Stimulated activated CD4-positive, alpha-beta T cell treated with anti-CD3 and anti-CD28 coated beads, Interleukin-4, amount 100 ng/mL, for 4 hours (primary cell): ENCODE measurements at places on chromosomes 3 and 15.

- no peak for DNase-seq
These were observed 158.0 kb upstream of the UBE2E1 start for GRCh38 chr3:23647706-23648258.

- DNase-seq: no peak
These were observed 6.5 kb upstream of the USP3 start for GRCh38 chr15:63497642-63498467.

GRCh38 chr3:10974746-10975375, 17.7 kb upstream of the SLC6A1 start:
- no peak for DNase-seq

GRCh38 chr15:88647351-88648105, 8.7 kb downstream of the ISG20 start:
- DNase-seq: no peak

- DNase-seq: no peak
These were observed 5.5 kb downstream of the MYO5A start for GRCh38 chr15:52523192-52523591.

DNA sequence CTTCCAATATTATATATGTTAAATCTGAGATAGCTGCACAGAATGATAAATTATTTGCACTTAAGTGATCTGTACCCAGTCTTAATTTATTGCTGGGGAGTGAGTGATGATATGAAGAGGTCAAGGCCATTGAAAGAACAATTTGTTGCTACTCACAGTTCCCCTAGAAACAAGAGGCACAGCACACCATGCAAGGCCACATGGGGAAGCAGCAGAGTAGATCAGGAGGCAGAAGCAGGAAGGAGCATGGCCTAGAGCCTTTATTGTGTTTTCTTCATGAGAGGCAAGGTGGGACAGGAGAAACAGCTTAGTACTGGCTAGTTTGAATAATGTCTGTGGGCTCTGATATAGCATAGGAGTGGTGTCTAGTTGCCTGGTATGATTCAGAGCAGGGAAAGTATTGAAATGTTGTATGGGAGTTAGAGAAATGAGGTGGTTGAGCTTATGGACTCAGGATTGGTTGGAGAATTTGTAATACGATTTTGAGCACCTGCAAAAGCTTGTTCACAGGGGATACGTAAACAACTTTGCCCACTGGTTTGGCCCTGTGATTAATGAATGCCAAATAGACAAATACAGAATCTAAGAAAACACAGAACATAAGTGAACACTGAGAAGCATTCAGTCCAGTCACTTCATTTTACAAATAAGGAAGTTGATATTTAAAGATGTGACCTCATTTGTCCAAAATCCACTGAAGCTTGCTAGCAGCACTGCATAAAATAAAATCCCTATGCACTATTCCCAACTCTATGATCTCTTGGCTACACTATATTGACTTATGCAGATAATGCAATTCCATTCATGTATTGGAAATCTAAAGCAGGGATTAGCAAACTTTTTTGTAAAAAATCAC, 71.7 kb downstream of the TMCO5A start:
- no peak for DNase-seq

GRCh38 chr3:37492977-37493471, 318.6 kb upstream of the LRRFIP2 start:
- DNase-seq: no peak

DNA sequence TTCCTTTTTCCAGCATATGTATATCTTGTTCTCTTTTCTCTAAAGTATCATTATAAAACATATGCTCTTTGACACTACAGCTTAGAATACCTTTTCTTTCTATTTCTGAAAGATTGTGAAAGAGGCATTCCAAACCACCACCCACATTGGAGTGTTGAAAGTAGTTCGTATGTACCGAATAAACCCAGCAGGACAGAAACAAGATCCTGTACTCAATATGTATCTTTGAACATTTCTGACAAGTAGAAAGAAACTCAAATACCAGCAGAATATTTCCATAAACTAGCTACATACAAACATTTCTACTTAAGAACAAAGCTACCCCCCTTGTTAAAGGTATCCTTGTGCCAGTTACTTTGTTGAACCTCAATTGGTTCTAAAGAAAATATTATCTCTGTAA, 415.3 kb upstream of the ALCAM start:
- no peak for DNase-seq

- DNase-seq: no peak
These were observed 120.9 kb upstream of the PFN2 start for GRCh38 chr3:150091626-150092025.

- no peak for DNase-seq
These were observed 61.0 kb downstream of the CYFIP1 start for GRCh38 chr15:22919171-22919570.

DNA sequence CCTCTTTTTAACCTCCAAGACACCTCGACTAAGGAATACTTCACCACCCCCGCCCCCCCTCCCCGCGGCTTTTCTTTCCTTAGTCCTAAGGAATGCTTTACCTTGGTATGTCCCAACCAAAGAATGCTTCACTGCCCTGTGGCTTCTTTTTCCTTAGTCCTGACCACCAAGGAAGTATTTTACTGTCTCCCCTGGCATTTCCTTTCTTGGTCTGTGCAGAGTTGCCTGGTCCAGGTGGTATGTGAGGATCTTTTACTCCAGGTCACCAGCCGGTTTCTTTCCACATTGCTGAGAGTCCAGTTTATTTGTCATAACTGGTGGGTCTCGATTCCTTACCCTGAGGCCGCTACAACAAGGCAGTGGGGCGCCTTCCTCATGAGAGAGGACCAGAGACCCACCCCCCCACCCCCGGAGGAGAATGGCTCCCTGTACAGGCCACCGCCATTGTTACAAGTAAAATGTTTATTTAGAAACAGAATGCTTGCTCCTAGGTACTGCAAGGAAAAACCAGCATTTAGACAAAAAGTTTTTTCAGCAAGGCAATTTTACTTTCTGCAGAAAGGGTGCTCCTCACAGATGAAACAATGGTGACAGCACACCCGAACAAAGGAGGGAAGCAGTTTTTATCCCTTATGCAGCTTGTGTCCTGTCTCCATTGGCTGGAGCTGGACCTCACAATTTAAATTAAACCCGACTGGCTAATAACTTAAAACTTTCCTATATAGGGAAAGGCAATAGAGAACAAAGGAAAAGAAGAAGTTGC, 23.1 kb upstream of the MTHFS start:
- DNase-seq: no peak

DNA sequence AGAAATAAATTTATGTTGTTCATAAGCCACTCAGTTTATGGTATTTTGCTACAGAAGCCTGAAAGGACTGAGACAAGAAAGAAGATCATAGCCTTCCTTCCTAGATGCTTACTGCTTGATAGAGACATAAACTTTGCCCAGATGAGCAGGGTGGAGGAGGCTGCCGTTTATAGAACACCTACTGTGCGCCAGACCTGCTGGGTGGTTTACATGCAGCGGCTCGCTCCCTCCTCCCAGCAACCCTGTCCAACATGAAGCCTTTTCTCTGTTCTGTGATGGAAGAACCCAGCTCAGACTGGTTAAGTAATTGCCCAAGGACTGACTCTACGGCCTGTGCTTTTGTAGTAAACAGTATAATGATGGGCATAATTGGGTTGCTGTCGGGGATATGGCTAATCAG, 37.0 kb downstream of the CORO2B start:
- DNase-seq: no peak

DNA sequence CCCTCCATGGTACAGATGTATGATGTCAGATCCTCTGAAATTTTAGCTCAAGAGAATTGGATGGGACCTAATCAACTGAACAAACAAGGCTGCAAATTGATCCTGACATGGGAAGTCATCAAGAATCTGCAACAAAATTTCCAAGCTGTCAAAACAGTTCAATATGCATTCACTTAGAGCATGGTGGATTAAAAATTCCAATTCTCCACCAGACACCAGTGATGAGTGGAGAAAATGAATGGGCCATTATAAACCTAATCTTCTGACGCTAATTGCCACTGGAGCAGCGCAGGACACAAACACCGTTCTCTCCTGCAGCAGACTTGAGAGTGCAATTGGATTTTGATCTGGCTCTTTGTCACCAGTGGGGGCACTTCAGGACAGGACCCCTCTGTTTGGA, 94.2 kb downstream of the MINAR1 start:
- no peak for DNase-seq

DNA sequence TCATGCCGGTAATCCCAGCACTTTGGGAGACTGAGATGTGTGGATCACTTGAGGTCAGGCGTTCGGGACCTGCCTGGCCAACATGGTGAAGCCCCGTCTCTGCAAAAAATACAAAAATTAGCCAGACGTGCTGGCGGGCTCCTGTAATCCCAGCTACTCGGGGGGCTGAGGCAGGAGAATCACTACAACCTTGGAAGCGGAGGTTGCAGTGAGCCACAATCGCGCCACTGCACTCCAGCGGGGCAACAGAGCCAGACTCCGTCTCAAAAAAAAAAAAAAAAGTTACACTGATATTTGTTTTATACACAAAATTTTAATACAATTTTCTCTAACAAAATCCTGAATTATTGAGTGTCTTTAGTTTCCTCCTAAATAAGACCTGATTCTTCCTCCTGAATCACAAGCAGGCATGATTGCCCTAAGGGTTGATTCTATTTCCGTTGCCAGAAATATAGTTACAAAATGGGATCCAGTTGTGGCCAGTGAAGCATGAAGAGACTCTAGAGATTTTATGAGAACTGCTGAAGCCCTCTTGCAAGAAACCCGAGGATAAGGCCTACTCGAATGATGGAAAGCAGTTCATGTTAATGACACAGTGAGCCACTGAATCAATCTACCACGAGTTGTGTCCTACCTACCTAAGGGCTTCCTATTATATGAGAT, 9.6 kb upstream of the SMARCC1 start:
- DNase-seq: no peak

DNA sequence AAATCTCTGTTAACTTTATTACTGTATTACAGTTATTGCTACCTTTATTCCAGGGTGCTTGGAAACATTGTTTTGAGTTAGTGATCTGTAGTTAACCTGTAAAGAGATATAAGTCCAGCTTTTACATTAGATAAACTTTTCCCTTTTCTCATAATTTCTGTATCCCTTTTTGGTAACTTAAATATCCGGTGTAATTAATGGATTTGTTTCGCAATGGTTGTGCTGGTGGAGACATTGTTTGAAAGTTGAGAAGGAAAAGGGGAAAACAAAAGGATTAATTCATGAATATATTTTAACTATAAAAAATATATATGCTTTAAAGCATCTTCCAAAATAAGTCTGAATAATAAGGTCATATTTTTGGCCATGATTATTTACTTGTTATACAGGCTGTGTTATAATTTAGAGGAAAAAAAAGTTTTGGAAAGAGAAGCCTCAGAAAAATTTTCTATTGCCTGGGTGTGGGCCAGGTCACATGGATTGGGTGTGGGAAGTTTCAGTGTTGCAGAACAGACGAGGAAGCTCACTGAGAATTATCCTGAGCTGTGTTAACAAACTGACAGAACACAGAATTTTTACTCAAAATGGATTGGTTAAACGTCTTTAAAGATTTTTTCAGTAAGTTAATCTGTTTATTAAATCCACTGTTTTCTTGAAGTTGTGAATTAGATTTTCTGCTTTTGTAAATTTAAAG, 27.7 kb upstream of the IL20RB start:
- DNase-seq: no peak

DNA sequence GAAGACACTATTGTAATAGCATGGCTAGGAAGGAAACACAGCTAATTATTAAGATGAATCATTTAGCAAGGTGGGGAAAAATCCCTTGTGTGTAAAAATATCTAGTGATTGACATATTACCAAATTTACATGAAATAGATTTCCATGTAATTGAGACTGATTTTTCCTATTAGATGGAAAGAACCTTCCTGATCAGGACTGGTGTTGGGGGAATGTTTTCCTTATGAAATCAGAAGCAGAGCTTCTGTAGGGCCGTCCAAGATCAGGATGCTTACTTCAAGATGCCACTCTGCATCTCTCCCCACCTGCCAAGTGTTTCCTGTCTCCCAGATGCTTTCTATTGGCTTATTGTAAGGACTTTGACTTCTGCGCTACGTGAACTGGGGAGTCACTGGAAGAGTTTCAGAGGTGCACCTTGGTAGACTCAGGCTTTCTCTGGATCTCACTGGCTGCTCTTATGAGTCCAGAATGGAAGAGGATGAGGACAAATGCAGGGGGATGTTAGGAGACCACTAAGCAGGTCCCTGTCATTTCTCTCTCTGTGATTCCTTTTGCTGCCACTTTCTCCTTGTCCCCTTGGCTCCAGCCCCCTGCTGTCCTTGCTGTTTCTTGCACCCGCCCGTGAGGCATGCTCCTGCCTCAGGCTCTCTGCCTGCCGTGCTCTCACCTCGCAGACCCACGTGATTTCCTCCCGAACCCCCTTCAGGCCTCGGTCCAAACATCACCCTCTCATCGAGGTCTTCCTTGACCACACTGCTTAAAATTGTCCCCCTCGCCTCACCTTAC, 30.1 kb downstream of the BTD start:
- no peak for DNase-seq

DNA sequence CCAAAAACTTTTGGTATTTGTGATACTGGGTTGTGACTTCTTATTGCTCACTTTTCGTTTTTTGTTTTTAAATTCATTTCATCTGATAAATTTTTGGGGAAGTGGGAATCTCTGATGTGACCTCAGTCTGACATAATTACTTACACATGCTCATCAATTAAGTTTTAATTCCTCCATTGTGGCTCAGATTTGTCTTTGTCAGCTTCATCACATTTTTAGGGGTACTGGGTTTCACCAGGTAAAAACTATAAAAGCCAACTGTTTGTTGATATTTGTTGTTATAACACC, 425.3 kb upstream of the TGFBR2 start:
- DNase-seq: no peak

DNA sequence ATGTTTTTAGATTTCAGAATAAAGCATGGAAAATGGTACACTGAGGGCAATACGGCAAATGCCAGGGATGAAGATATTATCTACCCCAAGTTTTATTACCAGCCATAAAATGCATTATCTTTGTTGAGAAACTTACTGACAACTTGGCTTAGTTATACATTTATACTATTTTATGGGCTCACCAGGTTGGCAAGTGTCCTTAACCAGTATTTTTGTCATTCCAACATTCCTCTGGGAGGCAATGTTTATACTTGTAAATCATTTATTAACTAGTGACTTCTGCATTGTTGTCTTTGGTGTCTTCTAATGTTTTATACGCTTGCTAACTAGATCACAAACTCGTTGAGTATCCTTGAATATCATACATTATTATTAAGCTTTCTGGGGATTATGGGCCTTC, 18.0 kb upstream of the ADGRG7 start:
- DNase-seq: no peak

- DNase-seq: no peak
These were observed 29.0 kb downstream of the POMGNT2 start for GRCh38 chr3:43076857-43077256.

- no peak for DNase-seq
These were observed 498.2 kb downstream of the NSUN3 start for GRCh38 chr3:94561094-94561493.

DNA sequence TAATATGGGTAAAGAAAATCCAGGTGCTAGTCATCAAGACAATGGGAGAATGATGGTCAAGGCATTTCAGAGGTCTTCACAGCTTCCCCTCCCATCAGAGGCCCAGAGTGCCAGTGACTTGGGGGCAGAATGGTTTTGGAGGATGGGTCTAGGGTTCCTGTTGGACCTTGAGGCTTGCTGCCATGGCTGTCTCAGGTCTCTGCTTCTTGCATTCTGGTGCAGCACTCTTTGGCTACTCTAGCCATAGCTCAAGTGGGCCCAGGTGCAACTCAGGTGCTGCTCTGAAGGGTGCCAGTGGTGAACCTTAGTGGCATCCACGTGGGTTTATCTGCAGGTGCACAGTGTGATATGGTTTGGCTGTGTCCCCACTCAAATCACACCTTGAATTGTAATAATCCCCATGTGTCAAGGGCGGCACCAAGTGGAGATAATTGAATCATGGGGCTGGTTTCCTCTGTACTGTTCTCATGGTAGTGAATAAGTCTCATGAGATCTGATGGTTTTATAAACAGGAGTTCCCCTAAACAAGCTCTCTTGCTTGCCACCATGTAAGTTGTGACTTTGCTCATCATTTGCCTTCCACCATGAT, 48.5 kb upstream of the PEX5L start:
- no peak for DNase-seq
